Mesenchymal stem cell (in vitro differentiated cells and primary cell): ENCODE measurements at places on chromosomes 6 and 20.
A peak's percentile ranks its signal among the peaks of the same experiment; 100 is the strongest.

GRCh38 chr6:16752206-16752866 is 8.9 kb downstream of the ATXN1 start:
- no peaks in the 10 kb centered on the region for H3K27me3 ChIP-seq
- no peak overlapping the region for H3K27ac ChIP-seq
- peaks cover 2% of the 10 kb centered on the region for H3K4me1 ChIP-seq
- H3K4me3 ChIP-seq: no peak overlapping the region

DNA sequence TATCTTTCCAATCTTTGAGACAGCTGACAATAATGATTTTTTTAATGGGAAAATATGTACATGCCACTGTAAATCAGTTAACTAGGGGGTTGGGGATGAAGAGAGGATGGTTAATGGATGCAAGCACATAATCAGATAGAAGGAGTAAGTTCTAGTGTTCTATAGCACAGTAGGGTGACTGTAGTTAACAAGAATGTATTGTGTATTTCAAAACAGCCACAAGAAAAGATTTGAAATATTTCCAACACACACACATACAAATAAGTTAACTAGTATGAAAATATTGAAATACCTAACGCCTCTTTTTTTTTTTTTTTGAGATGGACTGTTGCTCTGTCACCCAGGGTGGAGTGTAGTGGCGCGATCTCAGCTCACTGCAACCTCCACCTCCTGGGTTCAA is 153.4 kb upstream of the SALL4 start:
- no peaks in the 10 kb centered on the region for H3K36me3 ChIP-seq
- H3K27ac ChIP-seq: peak overlapping the region; percentile 59
- DNase-seq: peak; percentile 53
- no peak overlapping the region for H3K4me3 ChIP-seq
- no peaks in the 10 kb centered on the region for H3K27me3 ChIP-seq

DNA sequence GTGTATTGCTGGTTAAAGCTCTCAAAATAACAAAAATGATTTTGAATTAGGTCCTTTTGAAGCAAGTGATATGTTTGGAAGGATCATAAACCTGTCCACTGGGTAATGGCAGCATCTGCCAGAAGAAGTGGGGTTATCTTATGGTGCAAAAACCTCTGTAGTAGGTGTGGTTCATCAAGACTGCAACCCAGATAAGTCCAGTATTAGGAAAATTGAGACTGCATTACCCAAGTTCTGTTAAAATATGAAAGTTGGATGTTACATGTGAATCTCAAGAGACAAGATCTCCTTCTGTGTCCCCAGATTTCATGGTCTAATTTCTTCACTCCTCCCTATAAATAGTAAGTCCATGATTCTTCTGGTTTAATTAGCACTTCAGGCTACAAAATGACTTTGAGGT is 59.4 kb downstream of the RPRD1B start:
- peaks cover 7% of the 10 kb centered on the region for H3K4me1 ChIP-seq
- no peaks in the 10 kb centered on the region for H3K27me3 ChIP-seq
- DNase-seq: no peak
- no peak overlapping the region for H3K4me3 ChIP-seq

DNA sequence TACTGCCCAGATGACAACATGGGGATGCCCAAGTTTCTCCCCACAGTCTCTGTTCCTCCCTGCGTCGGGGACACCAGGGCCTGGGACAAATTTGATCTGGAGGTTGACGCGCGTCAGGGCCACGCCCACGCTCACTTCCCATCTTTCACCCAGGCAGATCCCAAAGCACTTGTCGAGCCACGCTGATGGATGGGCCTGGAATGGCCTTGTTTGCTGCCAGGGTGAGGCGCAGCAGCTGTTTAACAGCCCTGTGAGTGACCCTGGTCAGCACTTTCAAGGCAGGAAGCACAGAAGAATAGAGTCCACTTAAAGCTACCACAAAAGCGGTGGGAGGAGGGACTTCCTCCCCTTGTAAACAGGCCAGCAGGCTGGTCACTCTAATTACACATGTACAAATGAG is 324.7 kb upstream of the JARID2 start:
- no peaks in the 10 kb centered on the region for H3K27me3 ChIP-seq
- H3K4me1 ChIP-seq: no peaks in the 10 kb centered on the region
- peak; percentile 75 for DNase-seq
- H3K27ac ChIP-seq: no peak overlapping the region
- H3K36me3 ChIP-seq: no peaks in the 10 kb centered on the region

- H3K36me3 ChIP-seq: no peaks in the 10 kb centered on the region
- H3K27ac ChIP-seq: no peak overlapping the region
- H3K4me1 ChIP-seq: no peaks in the 10 kb centered on the region
- H3K27me3 ChIP-seq: no peaks in the 10 kb centered on the region
- H3K4me3 ChIP-seq: no peak overlapping the region
- DNase-seq: no peak
These were observed 300.2 kb upstream of the SYNCRIP start for GRCh38 chr6:85942844-85943243.

DNA sequence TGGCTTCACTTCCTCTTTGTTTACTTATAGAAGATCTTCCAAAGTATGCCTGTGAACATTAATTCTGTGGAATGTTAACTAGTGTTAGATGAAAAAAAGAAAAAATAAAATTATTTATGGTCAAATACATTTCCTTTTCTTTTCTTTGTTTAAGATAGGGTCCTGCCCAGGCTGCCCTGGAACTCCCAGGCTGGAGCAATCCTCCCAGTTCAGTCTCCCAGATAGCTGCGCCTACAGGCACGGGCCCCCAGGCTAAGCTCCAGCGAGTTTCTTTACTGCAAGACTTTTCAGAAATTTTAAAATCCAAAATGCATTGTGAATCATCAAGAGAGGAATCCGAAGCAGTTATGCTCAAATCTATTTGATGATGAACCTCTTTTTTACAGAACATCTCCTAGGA is 39.3 kb upstream of the IL20RA start:
- H3K27ac ChIP-seq: no peak overlapping the region
- no peaks in the 10 kb centered on the region for H3K27me3 ChIP-seq
- no peak overlapping the region for H3K4me3 ChIP-seq
- DNase-seq: no peak
- no peaks in the 10 kb centered on the region for H3K36me3 ChIP-seq

- DNase-seq: peak; percentile 64
- no peak overlapping the region for H3K27ac ChIP-seq
- peak overlapping the region; percentile 76 for H3K4me3 ChIP-seq
- peaks cover 70% of the 10 kb centered on the region for H3K27me3 ChIP-seq
- peaks cover 19% of the 10 kb centered on the region for H3K4me1 ChIP-seq
These were observed 526 bp downstream of the SULF2 start for GRCh38 chr20:47784599-47785310.

GRCh38 chr6:123036648-123037047 is 40.6 kb downstream of the CLVS2 start:
- H3K4me1 ChIP-seq: no peaks in the 10 kb centered on the region
- H3K4me3 ChIP-seq: no peak overlapping the region
- no peak overlapping the region for H3K27ac ChIP-seq
- no peaks in the 10 kb centered on the region for H3K36me3 ChIP-seq
- H3K27me3 ChIP-seq: no peaks in the 10 kb centered on the region

DNA sequence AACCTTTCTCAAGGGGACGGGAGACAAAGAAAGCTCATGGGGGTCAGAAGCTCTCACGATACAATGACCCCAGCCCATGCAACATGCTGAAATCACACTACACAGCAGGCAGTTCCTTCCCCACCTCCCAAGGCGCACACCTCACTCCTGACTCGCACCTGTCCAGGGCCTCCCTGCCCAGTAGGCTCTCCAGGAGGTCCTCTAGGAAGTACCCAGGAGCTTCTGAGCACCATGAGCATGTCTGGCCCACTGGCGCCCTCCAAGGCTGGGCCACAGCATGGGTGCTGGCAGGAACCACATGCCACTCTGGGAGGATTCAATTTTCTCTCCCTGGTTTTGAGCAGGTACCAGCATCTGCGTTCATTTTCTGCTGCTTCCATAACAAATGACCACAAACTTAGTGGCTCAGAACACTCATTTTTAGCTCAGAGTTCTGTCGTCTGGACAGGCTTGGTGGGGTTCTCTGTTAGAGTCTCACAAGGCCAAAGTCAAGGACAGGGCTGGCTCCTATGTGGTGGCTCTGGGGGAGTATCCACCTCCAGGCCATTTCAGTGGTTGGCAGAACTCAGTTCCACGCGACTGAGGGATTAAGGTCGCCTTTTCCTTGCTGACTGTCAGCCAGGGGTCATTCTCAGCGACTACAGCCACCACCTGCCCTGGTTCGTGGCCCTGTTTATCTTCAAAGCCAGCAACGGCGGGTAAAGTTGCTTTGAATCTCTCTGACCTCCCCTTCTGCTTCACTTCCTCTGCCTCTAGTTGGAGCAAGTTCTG is 32.7 kb downstream of the ACSS1 start:
- H3K27me3 ChIP-seq: no peaks in the 10 kb centered on the region
- H3K36me3 ChIP-seq: no peaks in the 10 kb centered on the region
- H3K4me1 ChIP-seq: no peaks in the 10 kb centered on the region
- H3K4me3 ChIP-seq: no peak overlapping the region
- no peak overlapping the region for H3K27ac ChIP-seq
- DNase-seq: no peak

GRCh38 chr6:89834884-89835792 is 5.5 kb downstream of the CASP8AP2 start:
- no peak for DNase-seq
- H3K4me1 ChIP-seq: peaks cover 2% of the 10 kb centered on the region
- no peak overlapping the region for H3K27ac ChIP-seq
- peaks cover 32% of the 10 kb centered on the region for H3K36me3 ChIP-seq

DNA sequence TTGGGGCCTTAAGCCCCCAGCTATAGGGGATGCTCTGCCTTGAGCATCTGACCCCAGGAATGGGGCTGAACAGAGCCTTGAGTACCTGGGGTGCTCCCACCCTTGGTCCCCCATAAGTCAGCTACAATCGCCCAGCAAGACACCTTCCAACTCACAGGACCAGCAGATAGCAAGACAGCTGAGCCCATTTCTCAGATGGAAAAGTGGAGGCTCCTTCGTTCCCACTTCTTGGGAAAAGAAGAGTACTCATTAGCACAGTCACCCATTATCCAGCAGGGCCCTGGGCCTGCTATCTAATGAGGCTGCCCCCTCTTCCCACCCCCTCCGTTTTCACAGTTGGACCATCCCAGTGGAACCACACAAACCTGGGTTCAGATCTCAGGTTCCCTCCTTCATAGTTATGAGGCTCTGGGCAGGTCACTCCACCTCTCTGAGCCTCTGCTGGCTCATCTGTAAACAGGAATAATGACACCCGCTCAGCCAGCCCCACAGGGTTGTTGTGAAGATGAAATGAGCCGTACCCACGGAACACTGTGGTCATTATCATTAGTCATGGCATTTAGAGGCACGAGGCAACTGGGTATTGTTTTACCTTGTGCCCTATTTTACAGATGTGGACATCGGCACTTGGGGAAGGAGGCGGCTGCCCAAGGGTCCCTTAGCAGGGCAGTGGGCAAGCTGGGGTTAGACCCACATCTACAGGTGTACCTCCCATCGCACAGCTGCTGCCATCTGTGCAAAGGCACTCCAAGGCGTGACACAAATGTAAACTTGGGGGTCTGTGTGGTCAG is 4.5 kb downstream of the LPIN3 start:
- peaks cover 13% of the 10 kb centered on the region for H3K4me1 ChIP-seq
- H3K27ac ChIP-seq: no peak overlapping the region

DNA sequence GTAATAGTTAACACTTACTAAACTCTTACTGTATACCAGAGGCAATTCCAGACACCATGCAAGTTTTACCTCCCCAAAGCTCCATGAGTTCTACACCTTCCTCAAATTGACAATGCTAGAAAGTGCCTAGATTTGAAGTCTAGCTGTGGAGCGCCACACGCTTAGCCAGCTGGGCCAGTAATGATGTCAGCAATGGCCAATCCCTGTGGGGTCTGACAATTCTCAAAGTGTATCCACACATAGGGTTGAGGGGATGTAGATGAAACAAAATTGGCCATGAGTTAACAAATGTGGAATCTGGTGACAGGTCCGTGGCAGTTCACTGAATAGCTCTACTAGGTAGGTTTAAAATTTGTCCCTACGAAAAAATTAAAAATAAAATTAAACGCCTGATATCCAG is 1.3 kb downstream of the ZNF343 start:
- H3K4me1 ChIP-seq: peaks cover 13% of the 10 kb centered on the region
- peak overlapping the region; percentile 98 for H3K4me3 ChIP-seq
- no peaks in the 10 kb centered on the region for H3K27me3 ChIP-seq
- DNase-seq: no peak
- no peak overlapping the region for H3K27ac ChIP-seq

DNA sequence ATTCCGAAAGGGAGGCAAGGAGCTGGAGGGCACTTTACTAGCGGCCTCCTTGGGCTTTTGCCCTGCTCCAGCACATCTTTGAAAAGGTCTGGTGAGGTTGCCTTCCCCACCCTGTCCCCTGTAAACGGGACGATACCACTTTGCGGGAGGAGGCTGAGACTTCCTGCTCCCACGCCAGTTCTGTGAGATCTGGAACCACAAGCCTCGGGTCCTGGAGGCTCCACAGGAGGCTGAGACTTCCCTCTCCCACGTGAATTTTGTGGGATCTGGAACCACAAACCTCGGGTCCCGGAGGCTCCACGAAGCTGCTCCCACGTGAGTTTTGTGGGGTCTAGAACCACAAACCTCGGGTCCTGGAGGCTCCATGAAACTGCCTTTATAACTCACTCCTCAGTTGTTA is 209.3 kb downstream of the DLL1 start:
- no peak overlapping the region for H3K4me3 ChIP-seq
- no peak for DNase-seq
- H3K27me3 ChIP-seq: peaks cover 30% of the 10 kb centered on the region
- H3K4me1 ChIP-seq: no peaks in the 10 kb centered on the region
- H3K27ac ChIP-seq: no peak overlapping the region
- no peaks in the 10 kb centered on the region for H3K36me3 ChIP-seq

GRCh38 chr6:53048431-53049195 is 16.6 kb upstream of the FBXO9 start:
- no peak overlapping the region for H3K4me3 ChIP-seq
- DNase-seq: peak; percentile 38
- H3K36me3 ChIP-seq: peaks cover 3% of the 10 kb centered on the region
- no peaks in the 10 kb centered on the region for H3K27me3 ChIP-seq
- no peaks in the 10 kb centered on the region for H3K4me1 ChIP-seq

DNA sequence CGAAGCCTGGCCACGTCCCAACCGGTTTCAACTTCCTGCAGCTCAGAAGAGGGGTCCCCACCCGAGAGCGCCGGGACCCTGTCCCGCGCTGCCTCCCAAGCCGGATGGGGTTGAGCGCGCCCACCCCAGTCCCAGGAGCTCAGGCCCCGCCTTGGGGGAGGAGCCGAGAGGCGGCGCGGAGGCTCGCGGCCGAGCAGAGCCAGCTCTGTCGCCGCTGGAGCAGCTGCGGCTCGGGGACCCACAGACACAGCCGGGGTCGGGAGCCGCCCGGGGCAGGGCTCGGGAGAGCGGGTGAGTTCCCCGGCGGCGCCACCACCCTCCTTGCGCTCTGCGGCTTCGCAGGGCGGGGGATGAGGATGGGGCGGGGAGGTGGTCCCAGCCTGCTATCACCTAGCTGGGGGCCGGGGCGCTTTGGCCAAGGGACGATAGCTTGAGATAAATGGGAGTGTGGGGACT is at the start of gene PPP1R16B:
Gene PPP1R16B, plus strand, starts transcription at position 196 of the 456 bp plus-strand sequence. CDS start 30,229 bp downstream, outside the sequence.
- peak; percentile 19 for DNase-seq
- H3K27ac ChIP-seq: no peak within 1 kb of the TSS
- peaks cover 64% of the 10 kb centered on the region for H3K27me3 ChIP-seq
- no peaks in the 10 kb centered on the region for H3K36me3 ChIP-seq
- H3K4me3 ChIP-seq: peak within 1 kb of the TSS; percentile 48

- H3K27ac ChIP-seq: no peak overlapping the region
- H3K36me3 ChIP-seq: no peaks in the 10 kb centered on the region
- DNase-seq: no peak
These were observed 48.0 kb downstream of the NPEPL1 start for GRCh38 chr20:58740356-58741308.
